A172 (cell line): ENCODE measurements at places on chromosomes 1 and 21.

DNA sequence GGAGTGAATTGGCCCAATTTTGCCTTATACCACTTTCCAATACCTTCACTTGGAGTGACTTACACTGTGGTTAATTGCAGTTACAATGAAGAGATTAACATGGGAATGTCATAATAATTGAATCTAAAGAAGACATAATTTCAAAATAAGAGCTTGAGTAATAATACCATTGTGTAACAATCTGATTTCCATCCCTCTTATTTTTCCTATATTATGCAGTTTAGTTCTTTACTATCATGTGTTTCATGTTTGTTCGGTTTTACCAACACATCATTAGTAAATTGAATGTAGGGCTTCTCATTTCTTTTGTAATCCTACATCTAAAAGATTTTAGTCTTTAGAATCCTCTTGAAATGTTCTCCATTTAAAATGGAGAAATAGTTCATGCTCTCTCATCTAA is 19.2 kb upstream of the XPR1 start:
- no peak for DNase-seq

DNA sequence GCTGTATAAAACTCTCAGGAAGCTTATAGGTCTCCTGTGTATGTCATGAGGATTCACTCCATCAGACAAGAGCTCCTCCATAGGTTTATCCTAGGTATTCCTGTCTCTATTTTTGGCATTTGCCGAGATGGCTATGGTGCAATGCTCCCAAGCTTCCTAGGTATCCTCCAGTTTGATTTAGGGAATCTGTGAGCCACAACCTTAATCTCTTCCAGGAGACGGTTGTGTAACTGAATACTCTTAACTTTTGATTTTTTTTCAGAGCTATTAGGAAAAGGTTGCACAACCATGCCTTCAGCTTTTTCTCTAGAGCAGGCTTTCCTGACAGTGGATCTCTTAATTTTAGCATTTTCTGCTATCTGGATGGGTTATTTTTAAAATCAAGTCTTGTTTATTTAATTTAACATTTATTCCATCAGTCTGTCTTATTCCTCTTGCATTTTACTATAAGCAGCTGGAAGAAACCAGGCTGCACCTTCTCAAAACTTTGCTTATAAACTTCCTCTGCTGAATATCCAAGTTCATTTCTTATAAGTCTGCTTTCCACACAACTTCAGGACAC is 69.4 kb upstream of the BACE2 start:
- DNase-seq, result no peak

DNA sequence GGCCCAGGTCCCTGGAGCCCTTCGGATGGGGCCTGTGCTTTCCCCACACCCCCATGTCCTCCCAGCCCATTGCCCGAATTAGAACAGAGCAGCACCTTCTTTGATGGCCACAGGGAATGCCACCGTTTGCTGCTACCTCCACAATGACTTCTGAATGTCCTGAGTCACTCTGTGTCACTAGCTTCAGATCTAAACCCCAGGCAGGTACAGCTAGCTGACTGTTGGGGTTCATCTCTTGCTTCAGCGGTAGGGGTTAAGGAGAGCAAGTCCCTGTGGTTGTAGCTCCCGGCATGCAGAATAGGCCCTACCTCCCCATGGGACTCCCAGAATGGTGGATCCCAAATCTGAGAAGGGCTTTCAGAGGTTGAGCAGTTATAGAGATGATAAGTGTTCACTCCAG is 291.1 kb upstream of the POU3F1 start:
- no peak for DNase-seq

DNA sequence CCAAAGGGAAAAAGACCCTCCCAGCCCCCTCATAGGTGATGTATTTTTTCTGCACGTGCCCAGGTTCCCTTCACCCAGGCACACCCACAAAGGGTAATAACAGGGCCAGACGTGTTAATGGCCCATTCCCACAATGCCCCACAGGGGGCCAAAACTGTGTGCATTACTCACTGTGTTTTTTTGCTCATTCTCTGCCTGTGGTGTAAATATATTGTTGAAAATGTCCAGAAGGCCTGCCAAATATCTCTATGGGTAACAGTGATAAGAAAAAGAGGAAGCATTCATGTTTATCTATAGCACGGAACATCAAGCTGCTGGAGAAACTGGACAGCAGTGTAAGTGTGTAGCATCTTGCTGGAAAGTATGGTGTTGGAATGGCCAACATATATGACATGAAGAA is 21.9 kb downstream of the RHEX start:
- no peak for DNase-seq

DNA sequence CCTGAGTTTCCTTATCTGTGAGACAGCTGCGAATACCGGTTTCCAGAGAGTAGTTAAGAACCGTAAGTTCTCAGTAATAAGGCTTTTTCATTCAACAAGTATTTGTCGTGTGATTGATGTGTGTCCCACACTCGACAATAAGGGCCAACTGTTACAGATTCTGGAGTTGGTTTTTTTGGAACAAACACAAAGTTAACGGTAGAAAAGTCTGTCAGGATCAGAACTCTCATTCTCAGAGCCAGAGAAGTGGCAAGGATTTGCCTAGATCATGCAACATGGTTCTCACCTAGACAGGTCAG is 837 bp downstream of the NUDC start:
- DNase-seq, result no peak

- no peak for DNase-seq
Measured at GRCh38 chr1:175497501-175497900, 245.9 kb downstream of the TNR start.

DNA sequence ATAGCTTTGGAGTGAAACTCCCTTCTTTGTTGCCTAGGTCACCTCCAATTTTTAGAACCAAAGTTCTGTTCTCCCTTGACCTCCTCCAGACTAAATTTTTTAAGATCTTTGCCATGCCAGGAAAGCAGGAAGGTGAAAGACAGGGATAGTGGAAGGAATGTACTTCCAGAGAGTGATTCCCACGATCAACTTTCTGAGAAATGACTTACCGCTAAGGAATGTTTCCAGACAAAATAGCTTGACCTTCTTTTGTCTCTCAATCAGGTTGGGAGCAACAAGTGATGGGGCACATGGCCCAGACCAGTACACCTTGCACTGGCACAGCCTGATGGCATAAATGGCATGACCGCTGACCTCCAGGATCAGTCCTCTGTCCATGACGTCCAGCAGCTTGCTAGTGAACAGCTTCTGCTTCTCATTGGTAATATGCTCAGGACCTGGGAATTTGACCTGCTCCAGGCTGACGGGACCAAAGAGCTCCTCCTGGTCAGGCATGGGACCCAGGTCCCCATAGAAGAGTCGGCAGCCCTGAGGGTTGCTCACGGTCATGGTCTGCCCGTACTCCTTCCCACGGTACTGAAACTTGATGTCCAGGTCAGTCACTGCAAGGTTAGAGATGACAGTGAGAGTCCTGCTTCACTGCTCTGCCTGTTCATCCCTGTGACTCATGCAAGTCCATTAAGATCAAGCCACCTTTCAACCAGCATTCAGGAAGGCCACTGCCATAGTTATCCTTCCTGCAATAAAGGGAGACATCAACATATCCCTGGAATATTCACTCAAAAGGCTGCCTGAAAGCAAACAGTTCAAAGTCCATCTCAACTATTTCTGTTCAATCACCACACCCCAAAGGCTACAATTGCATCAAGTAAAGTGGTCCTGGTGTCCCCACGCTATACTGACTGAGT is 6.2 kb upstream of the C1orf74 start:
- DNase-seq, result peak; percentile 71

DNA sequence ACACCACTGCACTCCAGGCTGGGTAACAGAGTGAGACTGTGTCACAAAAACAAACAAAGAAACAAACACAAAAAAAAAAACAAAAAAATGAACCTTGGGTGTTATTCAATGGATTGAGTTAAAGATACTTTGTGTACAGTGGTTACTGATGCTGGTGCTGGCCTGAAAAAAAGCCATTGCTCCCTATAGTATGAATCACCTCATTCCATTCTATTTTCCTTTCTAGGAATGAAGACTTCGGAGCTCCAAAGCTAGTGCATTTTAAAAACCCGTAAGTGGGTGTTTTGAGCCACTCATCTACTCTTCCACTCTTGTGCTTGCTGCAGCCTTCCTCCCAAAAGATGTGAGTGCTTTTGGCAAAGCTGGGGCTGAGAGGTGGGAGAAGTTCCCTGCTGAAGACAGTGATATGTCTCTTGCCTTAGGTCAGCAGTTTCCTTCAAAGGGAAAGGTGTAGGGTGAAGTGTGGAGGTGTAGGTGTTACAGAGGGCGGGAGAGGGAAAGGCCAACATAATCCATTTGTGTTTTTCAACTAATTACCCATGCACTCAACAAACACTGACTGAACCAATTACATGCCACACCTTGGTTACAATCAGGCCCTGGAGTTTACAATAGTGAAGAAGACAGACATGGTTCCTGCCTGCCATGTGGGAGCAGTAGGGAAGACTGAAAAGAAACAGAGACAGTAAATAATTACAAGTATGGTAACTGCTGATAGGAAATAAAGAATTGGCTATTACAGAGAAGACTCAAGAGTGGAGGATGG is 55.0 kb upstream of the SERBP1 start:
- DNase-seq, result no peak

DNA sequence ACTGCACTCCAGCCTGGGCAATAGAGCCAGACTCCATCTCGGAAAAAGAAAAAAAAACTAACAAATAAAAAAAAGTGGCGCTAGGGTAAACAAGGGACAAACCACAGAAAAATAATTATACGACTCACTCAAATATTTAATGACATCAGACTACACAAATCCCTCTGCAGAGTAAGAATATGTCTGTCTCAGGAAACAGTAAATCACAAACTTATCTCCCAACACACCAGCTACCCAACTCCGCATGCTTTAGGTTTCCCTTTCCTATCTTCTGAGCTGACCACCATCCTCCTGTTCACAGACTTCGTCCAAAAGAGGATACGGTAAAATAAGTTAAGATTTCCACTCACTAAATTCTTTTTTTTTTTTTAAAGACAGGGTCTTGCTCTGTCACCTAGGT is 16.2 kb downstream of the WDR47 start:
- peak; percentile 62 for DNase-seq
